ENCODE measurements at places on chromosomes 2 and 18.

DNA sequence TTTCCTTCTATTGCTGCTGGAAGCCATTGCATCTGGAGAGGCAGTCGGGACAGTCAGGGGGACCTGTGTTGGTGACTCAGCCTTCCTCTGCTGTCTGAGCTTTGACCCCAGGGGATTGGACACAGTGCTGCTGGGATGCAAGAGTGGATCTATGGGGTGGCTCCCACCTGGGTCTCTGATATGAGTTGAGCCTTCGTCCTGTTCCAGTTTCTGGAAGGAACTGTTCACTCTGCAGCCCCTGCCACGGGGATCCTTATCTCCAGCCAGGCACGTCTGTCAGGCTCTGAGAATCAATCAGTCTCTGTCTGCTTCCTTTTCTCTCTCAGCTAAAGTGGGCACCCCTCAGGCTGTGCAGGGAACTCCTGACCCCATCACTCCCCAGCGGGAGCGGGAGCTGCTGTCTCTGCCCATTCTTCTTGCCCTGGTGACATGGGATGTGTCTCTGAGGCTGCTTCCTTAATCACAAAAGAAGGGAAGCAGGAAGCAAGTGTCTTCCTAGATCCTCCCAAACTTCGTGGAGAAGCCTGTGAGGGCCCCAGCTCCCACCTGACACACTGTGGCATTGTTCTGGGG, 51.7 kb downstream of the ARHGAP28 start:
- no peak for DNase-seq

GRCh38 chr2:17301437-17301836, 216.8 kb downstream of the RAD51AP2 start:
- DNase-seq = no peak

DNA sequence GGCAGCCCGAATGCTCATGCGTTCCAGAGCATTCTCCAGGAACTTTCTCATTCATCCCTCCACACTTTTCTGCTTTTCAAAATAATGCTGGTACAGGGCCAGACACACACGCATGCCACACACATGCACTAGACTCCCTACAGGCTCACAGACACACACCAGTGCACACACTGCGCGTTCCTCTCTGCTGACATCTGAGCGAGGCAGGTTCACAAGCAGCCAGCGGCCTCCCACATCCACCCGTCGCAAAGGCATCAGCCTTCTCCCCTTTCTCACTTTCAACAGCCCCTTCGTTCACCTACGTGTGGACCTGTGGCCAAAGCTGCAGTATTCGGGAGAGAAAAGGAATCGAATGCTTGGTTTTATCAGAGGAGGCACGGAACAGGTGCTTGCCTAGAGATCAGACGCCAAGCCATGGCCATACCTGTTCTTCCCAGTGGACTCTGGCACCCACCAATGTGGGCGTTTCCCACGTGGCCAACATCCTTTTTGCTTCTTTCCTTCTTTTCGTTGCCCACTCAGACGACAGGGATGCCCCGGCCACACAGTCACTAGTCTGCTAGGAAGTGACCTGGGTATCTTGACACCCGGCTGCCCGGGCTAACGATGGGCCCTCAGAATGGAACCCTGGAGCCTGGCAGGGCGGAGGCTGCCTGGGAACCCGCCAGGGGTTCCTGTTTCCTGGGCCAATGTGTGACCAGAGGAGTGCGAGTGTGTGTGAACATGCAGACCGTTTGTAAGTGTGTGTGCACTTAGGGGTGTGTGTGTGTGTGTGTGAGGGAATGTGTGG, 85.8 kb upstream of the ID2 start:
- no peak for DNase-seq

DNA sequence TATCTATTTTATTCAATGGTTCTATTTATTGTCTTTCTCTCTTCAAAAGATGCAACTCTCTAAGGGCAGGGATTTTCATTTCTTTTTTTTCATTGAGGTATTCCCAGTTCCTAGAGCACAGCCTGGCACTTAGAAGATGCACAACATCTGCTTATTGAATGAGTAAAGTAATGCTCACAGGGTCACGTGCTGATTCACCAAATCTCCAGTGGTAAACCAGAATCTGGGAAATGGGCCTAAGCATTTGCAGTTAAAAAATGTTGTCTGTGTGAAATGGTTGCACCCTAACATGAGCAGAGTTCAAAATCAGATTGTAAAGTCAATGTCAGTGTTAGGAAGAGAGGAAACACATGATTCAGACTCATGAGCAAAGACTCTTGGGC, 15.8 kb downstream of the SLC8A1 start:
- DNase-seq = no peak

DNA sequence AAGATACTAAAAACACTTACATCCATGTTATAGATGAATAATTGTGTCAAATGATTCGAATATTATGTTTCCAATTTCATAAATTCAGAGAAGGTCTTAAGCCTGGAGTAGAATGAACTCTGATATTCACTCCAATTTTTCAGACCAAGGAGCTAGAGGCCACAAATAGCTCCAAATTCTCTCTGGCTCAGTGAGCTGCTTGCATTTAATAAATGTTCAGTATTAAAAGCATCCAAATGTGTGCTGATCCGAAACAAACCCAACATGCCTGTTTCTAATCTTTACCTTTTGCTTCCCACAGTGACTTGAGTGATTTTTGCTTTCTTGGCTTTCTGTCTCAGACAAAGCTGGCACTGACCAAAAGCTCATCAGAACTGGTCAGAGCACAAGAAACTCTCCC, 291.4 kb downstream of the CCDC85A start:
- DNase-seq = no peak

GRCh38 chr18:72675394-72675793, 131.3 kb upstream of the CBLN2 start:
- DNase-seq = no peak

GRCh38 chr2:74177696-74178095, 983 bp downstream of the MOB1A start:
- no peak for DNase-seq

- no peak for DNase-seq
Measured at GRCh38 chr2:113021312-113021711, 16.1 kb downstream of the IL36A start.

DNA sequence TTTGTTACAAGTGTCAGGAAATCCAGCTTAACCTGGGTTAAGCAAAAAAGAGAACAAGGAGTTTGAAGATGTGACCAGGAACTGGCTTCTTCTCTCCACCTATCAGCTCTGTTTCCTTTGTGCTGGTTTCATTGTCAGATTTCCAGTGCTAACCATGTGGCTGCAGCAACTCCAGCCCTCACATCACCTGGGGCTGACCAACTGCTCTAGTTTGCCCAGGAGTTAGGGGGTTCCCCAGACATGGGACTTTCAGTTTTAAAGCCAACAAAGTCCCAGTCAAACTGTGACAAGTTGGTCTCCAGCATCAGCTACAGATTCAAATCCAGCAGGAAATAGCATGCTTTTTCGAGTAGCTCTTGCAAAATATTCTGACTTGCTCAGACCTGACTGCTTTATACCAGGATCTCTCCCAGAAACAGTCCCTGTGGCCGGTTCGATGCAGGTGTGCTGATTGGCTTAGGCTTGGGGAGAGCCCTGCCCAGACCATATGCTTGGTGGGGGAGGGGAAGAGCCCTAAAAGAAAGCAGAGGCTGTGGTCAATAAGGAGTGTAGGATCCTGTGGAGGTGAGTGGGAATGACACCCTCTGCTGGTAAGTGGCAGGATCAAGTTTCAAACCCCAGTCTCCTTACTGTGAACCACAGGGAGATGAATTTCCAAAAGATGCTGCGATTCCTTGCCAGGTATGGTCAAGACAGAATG, 49.5 kb downstream of the KCNE4 start:
- no peak for DNase-seq

DNA sequence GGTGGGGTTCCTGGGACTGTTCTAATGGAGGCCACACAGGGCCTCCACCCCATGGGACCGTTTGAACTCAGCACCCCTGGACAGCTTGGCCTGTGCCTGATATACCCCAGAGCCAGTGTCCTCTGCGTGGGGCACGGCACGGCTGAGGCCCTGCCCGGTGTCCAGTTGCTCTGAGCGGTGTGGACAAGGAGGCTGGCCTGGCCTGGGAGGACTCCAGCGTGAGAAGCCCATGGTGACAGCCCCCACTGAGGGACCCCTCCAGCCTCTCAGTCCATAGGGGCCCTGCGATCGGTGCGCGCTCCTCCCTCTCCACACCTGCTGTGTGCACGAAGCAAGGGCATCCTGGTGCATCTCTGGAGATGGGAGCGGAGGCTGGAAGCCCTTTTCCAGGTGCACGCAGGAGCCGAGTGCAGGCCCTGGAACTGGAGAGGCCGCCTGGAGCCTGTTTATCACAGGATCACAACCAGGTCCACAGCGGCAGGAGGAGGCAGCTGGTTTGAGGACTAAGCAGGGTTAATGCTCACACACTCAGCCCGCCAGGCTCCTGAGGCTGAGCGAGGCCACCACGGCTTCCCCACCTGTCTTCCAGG, 120.2 kb downstream of the PTGR3 start:
- DNase-seq = no peak

DNA sequence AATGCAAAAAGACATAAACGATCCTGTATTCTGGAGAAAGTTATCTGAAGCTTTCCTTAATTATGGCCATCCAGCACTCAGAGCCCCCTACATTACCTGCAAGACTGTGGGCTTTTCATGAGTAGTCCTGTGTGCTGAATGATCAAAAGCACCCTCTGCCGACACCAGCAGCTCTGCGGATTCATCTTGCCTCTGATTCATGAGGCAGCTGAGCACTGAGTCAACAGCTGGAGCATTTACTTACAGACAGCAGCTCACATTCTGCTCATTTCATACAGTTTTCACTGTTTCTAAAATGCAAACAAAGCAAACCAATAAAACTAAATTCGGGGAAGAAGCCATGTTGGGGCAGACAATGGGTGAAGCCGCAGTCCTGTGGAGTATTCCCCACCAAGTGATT, 886.5 kb downstream of the CNTNAP5 start:
- no peak for DNase-seq

DNA sequence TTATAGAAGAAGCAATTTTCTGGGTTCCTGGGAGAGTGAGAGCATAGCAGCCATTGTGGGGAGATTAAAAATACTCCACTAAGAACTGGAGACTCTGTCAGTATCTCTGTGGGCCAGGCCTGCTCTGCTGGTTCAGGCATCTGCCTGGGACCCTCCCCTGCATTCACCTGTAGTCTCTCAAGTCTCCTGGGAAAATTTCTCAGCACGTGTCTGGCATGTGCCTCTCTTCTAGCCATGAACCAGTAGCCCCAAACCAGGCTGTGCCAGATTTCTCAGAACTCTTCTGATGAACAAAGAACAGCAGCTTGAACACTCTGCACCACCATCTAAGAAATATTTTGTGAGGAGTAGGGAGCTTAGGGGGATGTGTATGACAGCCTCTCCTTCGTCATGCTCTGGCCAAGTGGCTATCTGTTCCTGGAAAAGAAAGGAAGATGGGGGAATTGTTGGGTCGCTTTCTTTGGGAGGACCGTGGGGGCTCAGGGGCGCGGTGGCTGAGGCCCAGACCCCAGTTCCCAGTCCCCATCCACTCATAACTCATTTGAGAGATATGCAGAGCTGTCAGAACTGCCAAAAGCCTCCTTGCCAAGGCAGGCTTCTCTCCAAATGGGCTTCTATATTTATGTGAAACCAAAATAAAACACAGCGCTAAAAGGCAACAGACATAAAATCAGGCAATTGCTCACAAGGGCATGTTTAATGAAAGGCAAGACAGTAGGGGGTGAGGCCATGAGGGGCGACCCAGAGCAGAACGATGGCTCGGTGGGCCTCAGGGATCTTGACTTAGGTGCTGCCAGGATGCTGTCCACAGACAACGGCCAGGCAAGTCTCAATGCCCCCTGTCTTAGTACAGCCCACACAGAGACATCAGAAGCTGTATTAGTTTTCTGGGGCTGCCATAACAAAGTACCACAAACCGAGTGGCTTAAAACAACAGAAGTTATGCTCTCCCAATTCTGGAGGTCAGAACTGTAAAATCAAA, 114.7 kb upstream of the TNP1 start:
- DNase-seq = no peak

DNA sequence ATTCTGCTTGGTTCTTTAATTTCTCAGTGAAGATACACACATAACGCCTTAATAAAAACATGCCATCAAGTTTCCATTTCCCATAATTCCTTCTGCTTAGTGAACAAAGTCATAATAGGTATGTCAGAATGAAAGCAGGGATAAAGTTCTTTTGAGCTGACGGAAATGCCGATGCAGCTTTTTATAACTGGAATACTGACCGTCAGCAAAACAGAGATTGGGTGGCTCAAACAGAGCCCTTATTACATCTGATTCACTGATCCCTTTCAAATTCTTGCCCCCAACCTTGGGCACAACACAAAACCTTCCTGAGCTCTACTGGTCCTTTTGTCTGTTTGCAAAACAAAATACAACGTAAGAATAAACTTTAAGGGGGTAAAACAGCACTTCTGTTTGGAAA, 140.4 kb downstream of the CDH2 start:
- no peak for DNase-seq

- no peak for DNase-seq
Measured at GRCh38 chr2:239278361-239278760, 122.5 kb downstream of the HDAC4 start.

DNA sequence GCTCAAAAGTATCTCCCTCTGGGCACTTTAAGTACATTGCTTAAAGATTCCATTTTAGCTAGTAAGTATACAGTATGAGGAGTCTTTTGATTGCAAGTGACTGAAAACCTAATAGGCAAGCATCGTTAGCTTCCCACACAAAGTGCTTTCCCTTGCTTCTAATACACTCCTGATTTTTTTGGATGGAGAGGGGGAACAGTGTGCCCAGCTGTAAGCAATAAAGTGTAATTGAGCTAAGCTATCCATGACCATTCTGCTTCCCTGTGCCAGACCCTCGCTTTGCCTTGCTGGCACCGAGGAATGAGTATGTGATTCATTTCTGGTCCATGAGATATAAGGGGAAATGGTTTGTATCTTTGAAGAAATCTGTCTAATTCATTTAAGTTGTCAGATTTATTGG, 3.8 kb upstream of the ZNF24 start:
- no peak for DNase-seq

- DNase-seq = no peak
Measured at GRCh38 chr2:239208465-239209180, 192.2 kb downstream of the HDAC4 start.

Measured in activated CD8-positive, alpha-beta memory T cell treated with anti-CD3 and anti-CD28 coated beads for 1 hour (primary cell).